Colonic mucosa (tissue), 4 donors: ENCODE measurements at places on chromosomes 2 and 18. TPM values are rescaled to one million over a fixed set of nuclear protein-coding genes. Genes with fewer than 3 reads are reported as not detected.

GRCh38 chr2:64727013-64727767 lies 73.5 kb upstream of the SERTAD2 start:
- no peak for DNase-seq
- H3K27me3 ChIP-seq, result no peaks in the 10 kb centered on the region
- peaks cover 6% of the 10 kb centered on the region for H3K4me1 ChIP-seq
- no peak overlapping the region for H3K4me3 ChIP-seq

DNA sequence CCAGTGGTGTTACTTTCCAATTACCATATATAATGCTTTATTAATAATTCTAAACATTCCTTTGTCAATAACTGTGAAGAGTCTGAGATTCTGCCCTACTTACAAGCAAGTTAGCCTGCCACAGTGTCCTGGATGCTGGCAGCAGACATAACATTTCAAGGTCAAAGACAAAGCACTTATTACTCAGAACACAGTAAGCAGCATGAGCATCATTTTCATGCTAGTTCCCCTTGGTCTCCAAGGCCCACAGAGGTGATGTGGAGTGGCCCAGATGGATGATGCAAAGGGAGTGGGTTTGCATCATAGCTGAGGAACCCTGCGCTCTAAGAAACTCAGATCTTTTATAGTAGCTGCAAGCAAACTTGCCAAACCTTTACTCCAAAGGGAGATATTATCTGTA lies 349.7 kb downstream of the ZEB2 start:
- H3K36me3 ChIP-seq, result no peaks in the 10 kb centered on the region
- DNase-seq, result no peak
- no peaks in the 10 kb centered on the region for H3K4me1 ChIP-seq
- no peak overlapping the region for H3K27ac ChIP-seq
- no peaks in the 10 kb centered on the region for H3K27me3 ChIP-seq
- H3K4me3 ChIP-seq, result no peak overlapping the region

GRCh38 chr2:23505984-23506380 lies 121.0 kb downstream of the KLHL29 start:
- no peak overlapping the region for H3K4me3 ChIP-seq
- DNase-seq, result no peak
- H3K36me3 ChIP-seq, result no peaks in the 10 kb centered on the region
- H3K27ac ChIP-seq, result no peak overlapping the region

- no peak overlapping the region for H3K27ac ChIP-seq
- H3K4me1 ChIP-seq, result no peaks in the 10 kb centered on the region
- DNase-seq, result no peak
- no peak overlapping the region for H3K4me3 ChIP-seq
Measured at GRCh38 chr2:131488306-131489205, 3.6 kb downstream of the MZT2A start.

DNA sequence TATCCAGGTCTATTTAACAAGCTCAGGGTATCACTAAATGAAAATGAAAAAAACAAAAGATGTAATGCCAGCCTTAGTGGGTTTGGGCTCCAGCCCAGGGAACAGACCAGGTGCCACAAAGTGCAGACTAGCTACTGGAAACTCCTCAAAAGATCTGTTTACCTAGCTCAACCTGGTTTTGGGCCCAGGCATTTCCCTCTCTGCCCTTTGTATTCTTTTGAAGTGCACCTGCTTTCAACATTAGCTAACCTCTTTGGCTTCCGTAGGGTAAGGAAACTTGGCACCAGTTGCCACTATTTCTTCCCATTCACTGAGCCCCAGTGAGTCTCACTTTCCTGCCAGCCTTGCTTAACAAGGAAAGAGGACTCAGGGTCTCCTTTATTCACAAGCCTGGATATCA lies 123.6 kb upstream of the CDCA7 start:
- no peaks in the 10 kb centered on the region for H3K27me3 ChIP-seq
- H3K4me1 ChIP-seq, result no peaks in the 10 kb centered on the region
- no peak overlapping the region for H3K27ac ChIP-seq

DNA sequence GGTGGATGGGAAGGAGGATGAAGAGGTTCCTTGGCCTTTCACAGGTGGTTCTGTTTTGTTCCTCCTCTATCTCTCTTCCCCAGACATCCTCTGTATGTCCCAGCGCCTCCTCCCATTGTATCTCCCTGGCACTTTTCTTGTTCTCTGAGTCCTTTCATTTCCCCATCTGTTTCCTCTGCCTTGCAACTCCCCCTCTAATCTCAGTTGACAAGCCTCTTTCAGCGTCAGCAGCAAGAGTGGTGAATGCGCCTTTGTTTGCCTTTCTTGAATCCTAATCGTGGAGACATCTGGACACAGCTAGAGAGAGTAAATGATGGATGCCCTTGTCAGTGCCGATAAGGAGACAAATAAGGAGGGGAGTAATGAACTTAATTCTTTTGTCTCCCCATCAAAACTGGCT lies 167.0 kb downstream of the NDUFA10 start:
- H3K27me3 ChIP-seq, result no peaks in the 10 kb centered on the region
- H3K4me1 ChIP-seq, result no peaks in the 10 kb centered on the region
- no peak for DNase-seq
- no peak overlapping the region for H3K4me3 ChIP-seq
- H3K36me3 ChIP-seq, result no peaks in the 10 kb centered on the region
- H3K27ac ChIP-seq, result no peak overlapping the region

DNA sequence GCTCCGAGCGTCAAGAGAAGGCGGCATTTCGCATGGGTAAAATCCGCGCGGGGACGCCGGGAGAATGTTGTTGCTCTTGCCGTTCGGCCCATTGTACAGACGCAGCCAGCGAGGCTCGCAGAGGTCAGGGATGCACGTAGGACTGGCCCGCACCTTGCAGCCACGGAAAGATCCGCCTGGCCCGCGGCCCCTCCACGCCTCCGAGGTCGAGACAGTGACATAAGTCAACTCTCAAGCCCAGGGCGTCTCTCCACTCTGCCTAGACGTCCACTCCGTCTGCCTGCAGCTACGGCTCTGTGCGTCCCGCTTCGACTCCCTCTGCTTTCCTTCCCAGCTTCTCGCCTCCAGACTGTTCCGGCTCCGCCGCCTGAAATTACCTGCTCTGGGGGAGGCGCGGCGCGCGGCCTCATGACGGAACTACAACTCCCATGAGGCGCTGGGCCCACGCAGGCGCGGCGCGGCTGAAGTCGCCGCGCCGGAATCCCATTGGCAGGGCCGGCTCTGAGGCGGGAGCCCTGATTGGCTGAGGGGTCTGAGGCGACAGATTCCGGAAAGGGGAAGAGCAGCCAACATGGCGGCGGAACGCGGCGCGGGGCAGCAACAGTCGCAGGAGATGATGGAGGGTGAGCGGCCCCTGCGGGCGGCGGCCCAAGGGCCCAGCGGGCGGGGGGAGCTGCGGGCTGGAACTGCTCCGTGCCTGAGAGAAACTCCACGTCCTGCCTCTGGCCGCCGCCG lies at the start of gene PPP1R7:
Gene PPP1R7 (plus strand): TSS at position 543 of the 735 bp plus-strand sequence. CDS start 29 bp downstream, at position 572.
- peak within 1 kb of the TSS; percentile 77 for H3K27ac ChIP-seq
- peaks cover 5% of the 10 kb centered on the region for H3K36me3 ChIP-seq

GRCh38 chr2:136334967-136335366 lies 217.0 kb upstream of the CXCR4 start:
- no peaks in the 10 kb centered on the region for H3K36me3 ChIP-seq
- no peak for DNase-seq
- no peaks in the 10 kb centered on the region for H3K27me3 ChIP-seq
- H3K4me1 ChIP-seq, result no peaks in the 10 kb centered on the region

DNA sequence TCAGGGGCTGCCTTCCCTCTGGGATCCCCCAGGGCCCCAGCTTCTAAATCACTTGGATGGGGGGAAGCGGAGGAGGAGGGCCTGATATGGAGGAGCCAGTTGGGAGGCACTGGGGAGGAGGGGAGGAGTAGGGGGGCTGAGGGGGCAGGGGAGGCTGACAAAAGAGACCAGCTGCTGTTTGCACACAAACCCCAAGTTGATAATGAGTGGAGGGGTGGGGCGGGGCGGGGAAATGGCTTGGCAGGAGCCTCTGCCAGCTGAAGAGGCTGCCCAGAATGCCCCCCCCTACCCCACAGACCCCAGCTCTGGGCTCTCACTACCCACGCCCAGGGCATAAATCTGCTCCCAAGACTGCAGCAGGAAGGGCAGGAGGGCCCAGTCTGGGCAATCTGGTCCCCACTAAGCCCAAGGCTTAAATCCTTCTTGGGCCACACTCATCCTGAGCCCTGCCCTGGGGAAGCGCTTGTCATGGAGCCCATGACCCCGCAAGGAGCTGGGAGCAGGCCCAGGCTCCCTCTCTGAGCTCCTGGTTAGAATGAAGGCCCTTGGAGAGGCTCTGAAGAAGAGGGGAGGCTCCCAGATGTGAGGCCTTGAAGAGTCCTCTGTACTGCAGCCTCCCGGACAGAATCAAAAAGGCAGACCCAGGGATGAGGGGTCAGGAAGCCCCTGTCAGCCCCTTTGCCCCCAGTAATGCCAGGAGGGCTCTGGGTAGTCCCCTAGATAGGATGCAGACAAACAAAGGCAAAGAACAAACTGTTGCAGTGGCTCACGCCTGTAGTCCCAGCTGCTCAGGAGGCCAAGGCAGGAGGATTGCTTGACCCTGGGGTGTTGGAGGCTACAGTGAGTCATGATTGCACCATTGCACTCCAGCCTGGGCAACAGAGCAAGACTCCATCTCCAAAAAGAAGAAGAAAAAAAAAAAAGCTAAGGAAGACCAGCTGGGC lies 24.8 kb upstream of the PTMA start:
- no peaks in the 10 kb centered on the region for H3K4me1 ChIP-seq
- no peak overlapping the region for H3K4me3 ChIP-seq
- H3K27ac ChIP-seq, result no peak overlapping the region
- no peak for DNase-seq
- no peaks in the 10 kb centered on the region for H3K36me3 ChIP-seq

The NTSR2 gene
- total RNA-seq, result not detected
